Hematopoietic multipotent progenitor cell treated with erythropoietin and hydrocortisone succinate and interleukin-3 and kit ligand, for 4 days (in vitro differentiated cells): ENCODE measurements at places on chromosomes 11 and 22.

DNA sequence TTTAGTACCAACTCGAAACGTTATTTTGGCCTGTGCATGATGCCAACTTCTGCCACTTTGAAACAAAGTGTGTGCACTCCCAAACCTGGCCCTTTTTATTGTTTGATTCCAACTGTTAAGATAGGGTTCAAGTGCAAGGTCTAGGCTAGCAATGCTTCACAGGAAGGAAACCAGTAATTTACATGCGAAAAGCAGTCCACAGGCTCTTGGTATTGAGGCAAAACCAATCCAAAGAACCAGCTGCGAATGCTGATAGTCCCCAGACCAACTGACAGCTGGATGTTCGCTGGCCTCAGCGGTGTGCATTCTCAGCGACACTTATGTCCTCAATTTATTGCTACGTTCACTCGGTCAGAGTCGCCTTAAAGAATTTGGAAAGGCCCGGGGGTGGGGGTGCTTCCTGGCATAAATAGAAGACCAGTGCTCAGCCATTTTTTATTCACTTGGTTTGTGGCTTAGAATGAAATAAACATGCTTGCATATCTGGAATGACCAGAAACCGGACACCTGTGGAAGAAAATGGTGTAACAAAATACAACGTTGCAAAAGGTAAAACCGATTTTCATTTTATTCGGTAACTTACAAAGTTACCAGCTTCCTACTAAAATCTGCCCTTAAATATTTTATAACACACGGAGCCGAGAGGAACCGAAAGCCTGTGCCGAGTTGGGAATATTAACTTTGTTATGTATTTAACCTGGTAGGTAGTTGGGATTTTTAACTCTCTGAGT lies 1.6 kb downstream of the CPT1A start:
- DNase-seq: peak; percentile 86

DNA sequence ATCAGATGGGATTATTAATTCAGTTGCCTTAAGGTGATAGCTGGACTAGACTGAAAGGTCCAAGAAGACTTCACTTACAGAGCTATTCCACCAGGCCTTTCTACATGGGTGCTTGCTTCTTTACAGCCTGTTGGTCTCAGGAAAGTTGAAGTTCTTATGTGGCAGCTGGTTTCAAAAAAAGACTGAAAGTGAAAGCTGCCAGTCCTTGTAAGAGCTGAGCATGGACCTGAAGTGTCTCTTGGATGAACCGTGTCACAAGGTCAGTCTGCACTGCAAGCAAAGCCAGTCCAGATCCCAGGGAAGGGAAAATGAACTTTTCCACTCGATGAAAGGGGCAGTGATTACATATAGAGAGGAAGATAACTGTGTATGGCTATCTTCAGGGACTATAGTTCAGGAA lies 201.5 kb upstream of the LUZP2 start:
- DNase-seq: no peak

DNA sequence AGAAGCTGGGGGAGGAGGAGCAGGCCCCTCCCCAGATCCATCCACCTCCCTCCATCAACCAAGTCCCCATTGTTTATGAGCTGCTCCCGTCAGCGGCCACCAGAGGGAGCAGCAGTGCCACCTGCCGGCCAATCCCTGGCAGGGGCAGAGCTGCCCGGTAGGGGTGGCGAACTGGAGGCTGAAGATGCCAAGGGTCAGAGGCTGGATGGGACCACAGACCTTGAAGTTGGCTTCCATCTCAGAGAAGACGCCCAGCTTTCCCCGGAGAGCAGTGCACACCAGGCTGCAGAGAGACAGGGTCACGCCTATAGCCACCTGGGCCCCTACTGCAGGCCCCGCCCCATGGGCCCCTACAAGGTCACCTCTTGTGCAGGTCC lies 3.6 kb downstream of the FIBP start:
- peak; percentile 91 for DNase-seq

DNA sequence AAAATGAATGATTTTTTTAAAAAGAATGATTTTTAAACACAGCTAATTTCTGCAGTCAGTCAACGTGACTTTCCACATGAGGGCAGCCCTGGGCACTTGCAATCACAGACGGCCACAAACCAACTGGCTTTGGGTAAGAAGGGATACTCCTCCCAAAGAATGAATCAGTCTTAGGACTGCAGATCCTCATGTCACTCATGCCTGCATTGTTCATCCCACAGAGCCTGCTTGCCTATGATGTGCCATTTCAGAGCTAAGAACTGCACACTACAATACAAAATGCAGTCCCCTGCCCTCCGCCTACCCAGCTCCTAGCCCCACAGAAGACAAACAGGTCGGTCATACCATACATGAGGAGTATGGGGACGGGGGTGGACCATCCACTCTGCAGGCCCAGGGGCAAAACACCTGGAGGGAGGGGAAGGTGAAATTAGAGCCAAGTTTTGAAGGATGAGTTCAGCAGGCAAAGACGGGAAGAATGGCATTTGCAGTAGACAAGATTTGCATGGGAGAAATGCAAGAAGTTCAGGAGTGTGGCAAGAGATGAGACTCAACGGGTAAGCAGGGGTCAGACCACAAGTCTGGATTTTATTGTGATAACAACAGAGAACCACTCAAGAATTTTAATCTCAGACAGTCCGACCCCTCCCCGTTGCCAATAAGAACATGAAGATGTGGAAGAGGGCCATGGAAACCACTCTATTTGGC lies 24.7 kb downstream of the PACSIN2 start:
- peak; percentile 64 for DNase-seq

GRCh38 chr11:2550606-2550970 lies 105.8 kb downstream of the KCNQ1 start:
- DNase-seq: no peak

- DNase-seq: no peak
Observed at GRCh38 chr22:42039271-42039670, 31.3 kb downstream of the NAGA start.

GRCh38 chr22:43993072-43993760 lies 30.9 kb upstream of the PARVB start:
- DNase-seq: peak; percentile 82

DNA sequence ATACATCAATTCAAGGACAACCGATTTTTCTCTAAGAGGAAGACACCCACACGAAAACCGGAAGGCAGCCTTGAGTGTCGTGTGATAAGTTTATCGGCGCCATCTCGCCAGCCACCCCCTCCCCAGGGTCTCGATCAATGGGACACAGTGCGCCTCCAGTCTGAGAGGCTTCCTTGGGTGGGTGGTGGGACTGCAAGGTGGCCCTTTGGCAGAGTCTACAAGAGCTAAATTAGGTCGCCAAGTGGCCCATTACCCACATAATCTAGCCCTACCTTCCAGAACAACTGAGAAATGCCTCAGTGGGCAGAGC lies 64.0 kb downstream of the CD6 start:
- no peak for DNase-seq

DNA sequence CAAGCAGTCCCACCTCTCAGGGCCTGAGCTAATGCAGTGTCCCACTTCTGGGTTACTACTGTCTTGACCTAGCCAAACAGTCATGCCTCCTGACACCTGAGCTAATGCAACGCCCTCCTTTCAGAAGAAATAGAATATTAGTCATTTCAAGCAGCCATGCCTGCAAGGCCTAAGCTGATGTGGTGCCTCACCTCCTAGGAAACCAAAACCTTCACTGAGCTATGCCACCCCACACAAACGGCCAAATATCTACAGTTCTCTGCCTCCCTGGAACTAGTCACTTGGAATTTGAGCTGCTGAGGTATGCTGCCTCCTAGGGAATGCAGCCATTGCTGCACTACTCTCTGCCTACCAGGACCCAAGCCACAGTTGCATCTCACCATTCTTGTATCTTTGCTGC lies 8.3 kb upstream of the MS4A6E start:
- no peak for DNase-seq

DNA sequence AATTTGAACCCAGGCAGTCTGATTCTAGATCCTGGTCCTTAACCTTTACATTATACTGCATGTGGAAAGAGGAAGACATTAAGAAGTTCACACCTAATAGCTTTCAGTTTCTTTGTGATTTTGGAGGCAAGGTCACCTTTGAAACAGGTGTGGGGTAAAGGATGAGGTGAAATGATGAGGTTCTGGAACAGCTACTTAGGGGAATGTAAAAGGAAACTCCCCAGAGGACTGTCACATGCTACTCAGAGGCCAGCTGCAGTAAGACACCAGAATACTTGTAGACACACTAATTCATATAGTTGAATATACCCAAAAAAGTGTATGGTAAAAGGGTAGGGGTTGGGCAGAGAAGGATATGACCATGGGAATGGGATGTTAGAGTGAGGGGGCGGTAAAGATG lies 5.4 kb downstream of the APIP start:
- no peak for DNase-seq

DNA sequence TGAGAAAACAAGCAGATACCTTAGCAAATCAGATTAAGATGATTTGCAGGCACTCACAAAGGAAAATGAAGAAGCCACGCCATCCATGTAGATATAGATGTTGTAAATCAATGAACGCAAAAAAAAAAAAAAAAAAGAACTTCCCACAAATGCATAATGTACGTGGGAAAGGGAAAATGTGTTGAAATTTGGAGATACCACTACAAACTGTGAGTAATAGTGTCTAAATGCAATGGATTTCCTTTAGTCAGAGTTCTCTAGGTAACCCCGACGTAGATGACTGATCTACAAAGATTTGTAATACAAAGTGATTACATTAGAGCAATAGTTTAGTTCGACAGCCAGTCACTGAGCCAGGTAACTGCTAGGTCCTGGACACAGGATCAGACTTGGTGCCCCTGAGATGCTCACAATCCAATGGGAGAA lies 783 bp upstream of the ANKRD54 start:
- DNase-seq: no peak

- DNase-seq: no peak
Observed at GRCh38 chr22:29693161-29693560, 26.6 kb upstream of the CABP7 start.

- peak; percentile 81 for DNase-seq
Observed at GRCh38 chr11:13924801-13925327, 37.7 kb upstream of the SPON1 start.

DNA sequence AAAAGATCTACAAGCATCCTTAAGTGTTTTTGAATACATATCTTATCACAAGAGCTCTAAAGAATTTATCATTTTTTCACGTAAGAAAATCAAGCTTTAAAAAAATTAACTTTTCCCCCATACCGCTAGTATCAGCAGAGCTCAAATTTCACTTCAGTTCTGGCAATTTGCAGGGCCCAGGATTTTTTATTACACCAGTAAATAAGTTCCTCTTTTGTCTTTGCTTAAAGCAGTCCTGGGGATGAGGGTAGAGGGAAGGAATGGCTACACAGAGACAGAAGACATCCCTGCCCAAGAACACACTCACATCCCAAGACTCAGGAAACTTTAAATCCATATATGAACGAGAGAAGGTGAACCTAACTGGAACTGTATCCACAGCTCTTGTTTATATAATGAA lies 22.6 kb upstream of the SORL1 start:
- peak; percentile 44 for DNase-seq

- peak; percentile 68 for DNase-seq
Observed at GRCh38 chr11:102760344-102761035, 19.9 kb downstream of the MMP10 start.

GRCh38 chr11:61885166-61885778 lies 6.1 kb downstream of the FADS3 start:
- DNase-seq: peak; percentile 68

DNA sequence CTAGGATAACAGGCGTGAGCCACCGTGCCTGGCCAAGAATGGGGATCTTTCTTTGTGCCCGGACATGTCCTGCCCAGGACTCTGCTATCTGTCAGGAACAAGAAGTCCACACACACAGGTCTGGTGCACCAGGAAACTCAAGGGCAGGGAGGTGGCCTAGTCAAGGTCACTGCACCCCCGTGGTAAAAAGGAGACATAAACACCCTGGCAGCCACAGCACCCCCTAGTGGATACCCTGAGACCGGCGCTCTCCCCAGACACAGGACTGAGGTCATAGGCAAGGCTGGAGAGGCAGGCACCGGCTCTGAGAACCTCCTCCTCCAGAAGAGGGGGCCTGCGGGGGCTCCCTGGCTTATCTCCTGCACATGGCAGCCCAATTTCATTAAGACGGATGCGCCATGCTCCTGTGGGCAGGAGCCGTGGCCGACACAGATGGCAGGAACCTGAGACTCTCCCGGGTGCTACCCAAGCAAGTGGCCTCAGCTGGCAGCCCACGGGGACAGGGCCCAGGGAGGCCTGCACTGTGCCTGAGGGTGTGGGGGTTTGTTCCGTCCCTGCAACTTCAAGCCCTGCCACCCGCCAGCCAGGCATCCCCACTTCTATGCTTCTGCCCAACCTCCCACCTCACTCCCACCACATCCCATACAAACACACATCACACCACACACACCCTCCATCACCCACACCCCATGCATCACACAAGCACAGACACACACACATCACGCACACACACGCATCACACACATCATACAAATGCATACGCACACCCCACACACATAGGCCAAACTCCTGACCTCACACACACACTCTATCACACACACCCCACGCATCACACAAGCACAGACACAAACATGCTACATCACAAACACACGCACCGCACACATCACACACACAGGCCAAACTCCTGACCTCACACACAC lies 19.6 kb downstream of the MACROD1 start:
- DNase-seq: peak; percentile 88

- DNase-seq: no peak
Observed at GRCh38 chr11:21640491-21640890, 552.4 kb upstream of the ANO5 start.

DNA sequence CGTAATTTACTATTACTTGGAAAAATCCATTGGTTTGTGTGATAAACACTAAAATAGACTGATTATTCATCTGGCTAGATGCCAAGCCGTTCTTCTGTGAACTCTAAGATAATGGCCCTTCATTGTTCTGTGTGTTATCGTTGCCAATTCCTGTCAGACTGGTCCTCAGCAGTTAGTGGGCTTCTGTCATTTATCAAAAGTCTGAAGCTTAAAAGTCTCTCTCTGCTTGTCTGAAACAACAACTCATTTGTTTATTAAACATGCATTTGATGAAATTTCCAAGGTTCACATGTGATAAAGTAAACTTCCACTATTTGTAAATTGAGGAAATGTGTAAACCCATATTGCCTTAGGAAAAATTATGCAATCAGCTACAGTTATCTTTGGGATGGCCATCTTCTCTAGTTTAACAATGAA lies 21.1 kb upstream of the RDX start:
- DNase-seq: peak; percentile 94

- DNase-seq: no peak
Observed at GRCh38 chr11:105821372-105821771, 200.7 kb downstream of the MSANTD4 start.

DNA sequence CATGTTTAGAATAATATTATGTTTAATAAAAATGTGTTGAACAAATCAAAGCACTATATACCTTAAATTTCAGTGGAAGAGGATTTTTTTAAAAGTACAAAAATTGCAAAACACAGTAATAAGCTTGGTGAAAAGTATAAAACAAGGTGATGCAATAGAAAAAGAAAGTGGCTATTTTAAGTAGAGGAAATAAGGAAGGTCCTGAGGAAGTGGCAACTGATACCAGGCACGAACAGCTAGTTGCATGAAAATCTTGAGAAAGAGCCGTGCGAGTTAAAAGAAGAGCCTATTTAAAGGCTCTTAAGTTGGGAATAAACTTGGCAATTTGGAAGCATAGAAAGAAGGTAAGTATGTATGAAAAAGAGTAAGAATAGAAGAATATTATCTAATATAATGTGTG lies 1679.3 kb downstream of the LRRC4C start:
- peak; percentile 53 for DNase-seq

GRCh38 chr11:27276141-27276540 lies 86.9 kb downstream of the CCDC34 start:
- no peak for DNase-seq

- peak; percentile 51 for DNase-seq
Observed at GRCh38 chr11:21810650-21811049, 382.2 kb upstream of the ANO5 start.

- DNase-seq: no peak
Observed at GRCh38 chr22:27024982-27025381, 367.6 kb downstream of the MIAT start.

GRCh38 chr11:112453601-112454577 lies 193.2 kb upstream of the PLET1 start:
- DNase-seq: peak; percentile 77
